ENCODE measurements at places on chromosomes 7 and 10.

- DNase-seq, result no peak
Measured at GRCh38 chr7:155811895-155812761, at the start of gene SHH. Gene SHH, minus strand, starts transcription at chr7:155812463. Its CDS starts 341 bp downstream, at chr7:155812122.

DNA sequence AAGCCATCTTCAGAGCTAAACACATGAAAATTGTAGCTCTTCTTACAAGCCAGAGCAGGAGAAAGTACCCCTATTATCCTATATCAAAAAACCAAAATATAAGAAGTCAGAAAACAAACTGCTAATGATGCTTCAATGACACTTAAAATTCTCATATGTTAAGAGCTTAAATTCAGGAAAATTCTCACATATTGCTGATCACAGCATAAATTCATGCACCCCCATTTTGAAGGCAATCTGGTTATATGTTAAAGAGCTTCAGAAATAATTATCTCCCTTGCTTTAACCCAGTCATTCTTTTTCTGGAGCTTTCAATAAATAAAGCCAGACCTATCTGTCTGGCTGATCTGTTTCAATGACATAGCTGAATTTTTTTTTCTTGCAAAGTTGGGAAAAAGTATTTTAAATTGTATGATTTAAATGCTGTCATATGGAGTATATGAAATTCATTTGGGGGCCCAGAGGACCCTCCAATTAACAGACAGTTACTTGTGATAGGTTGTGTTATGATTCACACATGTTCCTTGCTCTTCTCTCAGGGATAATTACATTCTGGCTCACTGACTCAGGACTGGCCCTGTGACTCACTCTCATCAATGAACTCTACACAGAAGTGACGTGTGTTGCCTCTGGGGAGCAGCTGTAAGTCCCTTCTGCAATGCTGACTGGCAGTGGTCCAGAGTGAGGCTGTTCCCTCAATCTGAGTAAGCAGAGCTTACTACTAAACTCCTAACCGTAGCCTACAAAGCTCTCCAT lies 85.2 kb downstream of the HGF start:
- DNase-seq, result no peak

DNA sequence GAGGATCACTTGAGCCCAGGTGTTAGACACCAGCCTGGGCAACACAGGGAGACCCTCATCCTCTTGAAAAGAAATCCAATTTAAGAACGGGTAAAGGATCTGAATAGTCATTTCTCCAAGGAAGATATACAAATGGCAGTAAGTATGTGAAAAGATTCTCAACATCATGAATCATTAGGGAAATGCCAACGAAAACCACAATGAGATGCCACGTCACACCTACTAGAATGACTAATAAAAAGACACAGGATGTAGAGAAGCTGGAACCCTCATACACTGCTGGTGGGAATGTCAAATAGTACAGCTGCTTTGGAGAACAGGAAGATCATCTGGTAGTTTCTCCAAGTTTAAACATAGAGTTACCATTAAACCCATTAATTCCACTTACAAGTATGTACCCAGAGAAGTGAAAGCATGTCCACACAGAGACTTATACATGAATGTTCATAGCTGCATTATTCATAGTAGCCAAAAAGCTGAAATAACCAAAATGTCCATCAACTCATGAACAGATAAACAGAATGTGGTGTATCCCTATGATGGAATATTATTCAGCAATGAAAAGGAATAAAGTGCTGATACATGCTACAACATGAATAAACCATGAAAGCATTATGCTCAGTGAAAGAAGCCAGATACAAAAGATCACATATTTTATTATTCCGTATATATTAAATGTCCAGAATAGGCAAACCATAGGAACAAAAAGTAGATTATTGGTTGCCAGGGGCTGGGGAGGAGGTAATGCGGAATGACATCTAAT lies 13.1 kb upstream of the ZMIZ2 start:
- no peak for DNase-seq

DNA sequence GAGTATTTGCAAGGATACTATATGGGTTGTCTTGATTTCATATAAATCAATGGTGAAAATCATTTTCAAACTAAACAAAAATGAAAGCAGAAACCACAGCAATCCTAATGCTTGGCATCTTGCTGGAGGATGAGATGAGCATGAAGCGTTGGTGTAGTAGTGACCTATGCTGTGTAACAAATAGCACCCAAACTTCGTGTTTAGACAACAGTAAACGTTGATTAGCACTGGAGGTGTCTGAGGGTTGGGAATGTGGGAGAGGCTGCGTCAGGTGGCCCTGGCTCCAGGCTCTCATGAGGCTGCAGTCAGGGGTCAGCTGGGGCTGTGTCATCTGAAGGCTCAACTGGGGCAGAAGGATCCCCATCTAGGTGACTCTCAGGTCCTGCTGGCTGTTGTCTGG lies 67.8 kb downstream of the MICALL2 start:
- no peak for DNase-seq

GRCh38 chr10:29962166-29962850 lies 97.1 kb downstream of the JCAD start:
- DNase-seq, result no peak

- no peak for DNase-seq
Measured at GRCh38 chr7:66974986-66975590, 20.3 kb downstream of the SBDS start.

DNA sequence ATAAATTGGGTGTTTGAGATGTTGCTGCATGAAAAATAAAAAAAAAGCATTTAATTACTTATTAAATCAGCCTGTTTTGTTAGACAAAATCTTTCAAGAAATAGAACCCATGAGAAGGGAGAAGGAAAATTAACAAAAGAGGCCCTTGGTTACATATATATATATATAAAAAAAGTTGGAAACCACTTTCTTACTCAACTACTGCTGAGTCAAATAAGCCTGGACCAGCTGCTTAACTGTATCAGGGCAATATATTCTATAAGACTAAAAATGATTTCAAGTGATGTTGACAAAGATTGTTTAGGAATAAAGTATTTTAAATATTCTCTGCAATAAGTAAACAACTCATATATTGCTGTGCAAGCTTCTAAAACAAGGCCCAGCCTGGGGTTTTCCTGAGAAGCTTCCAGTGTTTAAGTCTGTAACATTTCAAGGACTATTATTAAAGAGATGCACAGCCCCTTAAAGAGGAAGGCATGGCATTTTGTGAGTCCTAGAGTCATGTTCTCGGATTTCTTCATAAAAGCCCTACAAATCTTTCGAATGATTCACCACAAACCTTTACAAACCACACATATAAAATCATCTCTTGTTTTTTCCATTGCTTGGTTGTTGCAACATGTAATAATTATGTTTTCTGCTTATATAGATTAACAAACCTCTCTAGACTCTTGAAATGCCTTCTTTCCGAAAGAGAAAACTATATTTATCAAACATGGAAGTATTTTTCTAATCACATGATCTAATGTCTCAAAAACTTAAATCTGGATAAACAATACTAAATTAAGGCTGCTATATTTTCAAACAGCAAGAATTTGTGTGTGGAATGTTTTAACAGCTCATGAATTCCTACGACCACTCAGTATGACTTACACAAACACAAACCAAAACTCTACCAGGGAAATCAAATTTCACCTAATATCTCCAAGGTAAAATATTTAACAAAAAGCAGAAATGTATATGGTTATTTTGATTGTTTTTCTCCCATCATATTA lies 14.3 kb downstream of the JAZF1 start:
- DNase-seq, result no peak

GRCh38 chr10:97651773-97652172 lies 11.3 kb downstream of the PI4K2A start:
- DNase-seq, result no peak

- DNase-seq, result no peak
Measured at GRCh38 chr10:70834441-70835151, 18.8 kb downstream of the SGPL1 start.

DNA sequence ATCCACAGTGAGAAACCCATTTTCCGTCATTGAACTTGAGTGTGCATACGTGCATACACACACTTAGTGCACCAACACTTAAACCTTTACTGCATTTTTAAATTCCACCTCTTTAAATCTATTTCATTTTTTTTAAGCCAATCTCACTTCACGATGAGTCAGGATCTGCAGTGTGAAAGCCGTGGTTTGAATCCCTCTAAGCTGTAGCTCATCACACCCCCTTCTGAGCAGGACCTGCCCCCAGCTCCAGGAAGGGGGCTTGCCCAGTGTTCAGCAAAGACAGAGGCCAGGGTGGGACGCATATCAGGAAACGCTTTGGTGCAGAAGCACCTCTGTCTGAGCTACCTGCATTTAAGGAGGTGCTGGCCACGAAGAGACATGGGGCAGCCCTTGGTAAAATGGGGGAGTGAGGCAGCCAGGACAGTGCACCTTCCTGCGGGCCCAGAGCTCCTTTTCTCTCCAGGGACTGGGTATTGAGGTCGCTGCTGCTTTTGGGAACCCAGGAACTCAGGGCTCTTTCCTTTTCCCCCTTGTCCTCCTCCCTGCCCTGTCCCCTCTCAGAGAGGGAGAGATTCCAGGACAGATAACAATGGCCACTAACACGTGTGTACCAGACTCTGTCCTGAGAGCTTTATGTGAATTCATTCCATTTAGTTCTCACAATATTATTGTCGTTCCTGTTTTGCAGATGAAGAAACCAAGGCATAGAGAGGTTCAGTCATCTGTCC lies 21.7 kb downstream of the ZNF316 start:
- no peak for DNase-seq

DNA sequence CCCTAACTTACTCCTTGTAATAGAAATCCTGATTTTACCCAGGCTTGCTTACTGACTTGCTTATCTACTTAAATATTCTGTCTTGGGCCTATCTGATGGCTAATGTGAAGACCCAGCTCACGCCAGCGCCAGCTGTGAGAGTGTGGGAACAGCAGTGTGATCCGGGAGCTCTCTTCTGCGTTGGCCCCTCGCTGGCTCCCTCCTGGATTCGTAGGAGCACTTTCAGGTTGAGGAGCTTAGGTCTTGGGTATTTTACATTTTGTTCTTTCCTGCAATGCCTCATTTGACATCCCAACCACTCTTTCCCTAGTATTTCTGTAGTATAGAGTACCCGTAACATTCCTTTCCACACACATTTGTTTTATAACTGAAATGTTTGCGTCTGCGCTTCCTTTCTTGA lies 51.7 kb downstream of the CREM start:
- DNase-seq, result no peak

DNA sequence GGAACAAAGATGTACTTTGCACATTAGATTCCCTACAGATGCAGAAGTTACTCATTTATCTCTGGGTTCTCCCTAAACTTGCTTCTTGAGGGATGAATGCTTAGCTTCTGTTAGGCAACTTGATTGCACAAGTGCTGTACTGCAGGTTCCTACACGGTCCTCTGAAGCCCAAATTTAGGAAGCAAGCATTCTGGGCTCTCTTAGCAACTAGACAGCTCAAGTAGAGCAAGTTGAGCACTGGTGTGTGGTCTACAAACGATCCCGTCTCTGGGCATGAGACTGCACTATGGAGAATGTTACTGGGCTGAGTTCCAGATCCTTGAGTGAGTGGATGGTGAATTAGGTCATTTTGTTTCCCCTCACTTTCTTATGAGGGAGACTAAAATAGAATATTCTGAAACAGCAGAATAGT lies 14.3 kb downstream of the SEMA3D start:
- no peak for DNase-seq

GRCh38 chr10:44459671-44460070 lies 74.8 kb upstream of the CXCL12 start:
- no peak for DNase-seq

DNA sequence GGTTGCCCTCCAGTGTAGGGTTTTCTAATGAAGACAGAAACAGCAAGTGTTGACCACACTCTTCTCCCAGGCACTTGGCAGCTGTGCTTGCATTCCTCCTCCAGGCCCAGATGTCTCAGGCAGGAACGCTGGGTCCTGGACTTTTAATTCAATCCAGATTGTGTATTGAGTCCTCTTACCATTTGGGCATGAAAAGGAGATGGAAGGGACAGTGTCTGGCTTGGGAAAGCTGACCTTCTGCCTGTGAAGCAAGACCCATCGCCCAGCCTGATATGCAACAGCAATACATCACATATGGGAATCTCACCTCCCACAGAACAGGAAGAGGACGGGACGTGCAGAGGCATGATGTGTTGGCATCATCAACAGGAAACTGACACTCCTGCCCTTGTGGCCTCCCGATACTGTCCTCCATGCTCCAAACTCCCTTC lies 174.4 kb upstream of the LYZL2 start:
- no peak for DNase-seq

GRCh38 chr10:101566333-101567164 lies 21.5 kb downstream of the POLL start:
- DNase-seq, result no peak

- no peak for DNase-seq
Measured at GRCh38 chr10:6140965-6141295, 52.1 kb downstream of the RBM17 start.

DNA sequence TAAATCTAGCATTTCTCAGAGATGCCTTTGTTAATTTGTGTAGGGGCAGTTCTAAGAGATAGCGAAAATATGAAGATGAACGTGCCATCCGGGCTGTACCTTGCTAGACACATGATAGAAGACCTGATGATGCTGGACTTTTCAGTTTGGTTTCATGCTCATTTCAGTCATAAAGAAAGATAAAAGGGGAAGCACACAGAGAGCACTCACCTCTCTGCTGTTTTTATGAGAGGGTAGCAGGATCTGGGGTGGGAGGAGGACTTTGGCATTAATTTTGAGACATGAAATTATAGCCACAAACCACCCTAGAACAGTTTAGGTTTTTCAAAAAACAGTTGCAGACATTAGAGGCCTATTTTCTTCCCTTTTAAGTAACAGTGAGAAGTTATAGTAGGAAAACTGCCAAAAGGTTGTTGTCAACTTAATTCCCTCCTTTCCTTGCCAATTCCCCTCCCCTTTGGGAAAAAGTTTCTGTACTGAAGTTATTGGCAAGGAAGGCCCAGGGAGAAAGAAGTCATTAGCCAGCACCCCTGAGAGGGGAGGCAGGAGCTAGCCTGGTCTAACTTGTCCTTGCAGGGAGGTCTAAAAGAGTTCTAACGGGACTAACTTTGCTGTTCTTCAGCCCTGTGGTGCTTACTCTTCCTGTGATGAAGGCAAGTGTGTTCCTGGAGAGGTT lies 2.6 kb downstream of the ST7 start:
- no peak for DNase-seq

DNA sequence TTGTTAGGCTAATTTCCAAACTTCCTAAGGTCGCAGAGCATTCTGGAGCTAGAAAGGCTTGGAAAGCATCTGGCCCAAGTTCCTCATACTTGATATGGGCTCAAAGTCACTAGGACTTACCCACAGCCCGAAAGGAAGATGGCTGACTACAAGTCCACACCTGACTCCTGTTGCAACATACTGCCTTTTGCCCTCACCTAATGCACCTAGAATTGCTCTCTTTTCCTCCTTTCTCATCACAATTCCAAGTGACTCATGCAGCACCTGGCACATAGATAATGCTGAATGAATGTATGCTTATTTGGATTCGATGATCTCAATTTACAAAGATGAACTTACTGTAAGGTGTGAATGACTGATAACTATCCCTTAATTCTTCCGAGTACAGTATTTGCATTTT lies 131.5 kb downstream of the SORBS1 start:
- DNase-seq, result no peak

Measured in central memory CD4-positive, alpha-beta T cell (primary cell).